ENCODE measurements at places on chromosomes 13 and 19. TPM values are rescaled to one million over a fixed set of nuclear protein-coding genes. Genes with fewer than 3 reads are reported as not detected.

DNA sequence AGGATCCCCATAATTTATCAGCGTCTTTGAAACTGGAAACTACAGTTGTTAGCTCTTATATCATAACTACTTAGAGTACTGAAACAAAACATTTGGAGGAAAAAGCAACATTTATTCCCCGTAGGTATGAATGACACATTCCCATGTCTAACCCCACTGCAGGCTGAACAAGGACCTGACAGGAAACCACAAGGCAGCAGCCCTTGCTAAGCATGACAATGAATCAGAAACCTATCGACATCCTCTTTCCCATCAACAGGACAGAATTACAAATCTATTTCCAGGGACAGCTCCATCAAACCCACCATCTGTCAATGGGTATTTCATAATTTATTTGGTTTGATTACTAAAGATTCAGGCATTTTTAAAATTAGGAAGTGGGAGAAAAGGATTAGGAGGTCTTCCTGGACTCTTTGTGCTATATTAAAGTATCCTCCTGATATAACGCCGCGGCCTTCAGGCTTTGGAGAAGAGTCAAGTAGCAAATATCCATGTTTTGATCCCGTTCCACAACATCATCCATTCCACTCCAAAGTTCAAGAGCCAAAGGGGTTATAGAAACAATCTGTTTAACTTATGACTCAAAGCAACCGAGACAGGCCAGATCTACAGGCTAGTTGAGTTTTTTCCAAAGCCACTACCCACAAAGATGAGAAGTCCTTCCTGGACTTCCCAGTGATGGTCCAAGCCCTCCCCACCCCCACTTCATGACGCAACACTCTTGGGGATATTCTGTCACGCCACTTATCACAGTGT is 51.1 kb downstream of the FAM216B start:
- H3K4me1 ChIP-seq, result no peaks in the 10 kb centered on the region
- H3K36me3 ChIP-seq, result no peaks in the 10 kb centered on the region
- no peak overlapping the region for H3K4me3 ChIP-seq
- no peak overlapping the region for H3K27ac ChIP-seq
- H3K27me3 ChIP-seq, result no peaks in the 10 kb centered on the region
- DNase-seq, result peak; percentile 2

- no peaks in the 10 kb centered on the region for H3K27me3 ChIP-seq
- no peaks in the 10 kb centered on the region for H3K4me1 ChIP-seq
- no peak overlapping the region for H3K27ac ChIP-seq
- H3K4me3 ChIP-seq, result no peak overlapping the region
- DNase-seq, result no peak
Measured at GRCh38 chr19:7655581-7655980, 13.3 kb upstream of the RETN start.

- H3K4me1 ChIP-seq, result no peaks in the 10 kb centered on the region
- no peaks in the 10 kb centered on the region for H3K36me3 ChIP-seq
- DNase-seq, result peak; percentile 15
- H3K27me3 ChIP-seq, result no peaks in the 10 kb centered on the region
- no peak overlapping the region for H3K27ac ChIP-seq
Measured at GRCh38 chr19:29247872-29248271, 34.9 kb upstream of the UQCRFS1 start.

- H3K4me3 ChIP-seq, result no peak overlapping the region
- no peaks in the 10 kb centered on the region for H3K36me3 ChIP-seq
- no peak overlapping the region for H3K27ac ChIP-seq
- H3K4me1 ChIP-seq, result no peaks in the 10 kb centered on the region
- H3K27me3 ChIP-seq, result no peaks in the 10 kb centered on the region
Measured at GRCh38 chr13:50989476-50989875, 79.9 kb downstream of the RNASEH2B start.

- H3K4me3 ChIP-seq, result no peak overlapping the region
- peak overlapping the region; percentile 52 for H3K27ac ChIP-seq
- H3K36me3 ChIP-seq, result no peaks in the 10 kb centered on the region
- no peaks in the 10 kb centered on the region for H3K27me3 ChIP-seq
- peak; percentile 80 for DNase-seq
Measured at GRCh38 chr19:13051557-13052165, 51.0 kb downstream of the LYL1 start.

- H3K27ac ChIP-seq, result no peak overlapping the region
- no peaks in the 10 kb centered on the region for H3K27me3 ChIP-seq
- no peak for DNase-seq
- no peaks in the 10 kb centered on the region for H3K4me1 ChIP-seq
- no peak overlapping the region for H3K4me3 ChIP-seq
Measured at GRCh38 chr13:105940882-105941281, 594.6 kb downstream of the EFNB2 start.

GRCh38 chr19:47998800-47999199 is 4.4 kb downstream of the ELSPBP1 start:
- H3K27me3 ChIP-seq, result no peaks in the 10 kb centered on the region
- no peaks in the 10 kb centered on the region for H3K36me3 ChIP-seq
- no peak overlapping the region for H3K27ac ChIP-seq
- H3K4me1 ChIP-seq, result no peaks in the 10 kb centered on the region

- peaks cover 2% of the 10 kb centered on the region for H3K27me3 ChIP-seq
- H3K4me3 ChIP-seq, result no peak overlapping the region
- peaks cover 1% of the 10 kb centered on the region for H3K36me3 ChIP-seq
- H3K4me1 ChIP-seq, result no peaks in the 10 kb centered on the region
Measured at GRCh38 chr13:106529415-106530170, 5.9 kb downstream of the EFNB2 start.

- no peaks in the 10 kb centered on the region for H3K36me3 ChIP-seq
- H3K27me3 ChIP-seq, result no peaks in the 10 kb centered on the region
- DNase-seq, result no peak
- H3K4me1 ChIP-seq, result no peaks in the 10 kb centered on the region
- no peak overlapping the region for H3K4me3 ChIP-seq
Measured at GRCh38 chr13:29361716-29362115, 233.8 kb downstream of the SLC7A1 start.

- H3K36me3 ChIP-seq, result no peaks in the 10 kb centered on the region
- DNase-seq, result no peak
- H3K27me3 ChIP-seq, result no peaks in the 10 kb centered on the region
- H3K4me3 ChIP-seq, result no peak overlapping the region
- H3K4me1 ChIP-seq, result peaks cover 4% of the 10 kb centered on the region
Measured at GRCh38 chr13:50805805-50806204, 37.7 kb downstream of the DLEU7 start.

DNA sequence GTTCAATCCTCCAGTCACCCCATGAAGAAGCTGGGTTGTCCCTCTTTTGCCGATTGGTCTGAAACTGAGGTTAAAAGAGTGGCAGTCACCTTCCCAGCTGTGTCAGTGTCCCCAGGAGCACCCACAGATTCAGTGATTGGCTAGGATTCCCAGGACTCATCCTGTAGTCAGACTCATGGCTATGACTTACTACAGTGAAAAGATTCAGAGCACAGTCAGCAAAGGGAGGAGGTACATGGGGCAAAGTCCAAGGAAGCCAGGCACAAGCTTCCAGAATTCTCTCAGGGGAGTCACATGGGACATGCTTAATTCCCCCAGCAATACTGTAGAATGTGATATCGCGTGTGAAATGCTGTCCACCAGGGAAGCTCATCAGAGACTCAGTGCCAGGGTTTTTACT is 14.2 kb downstream of the ZNF473 start:
- H3K4me1 ChIP-seq, result no peaks in the 10 kb centered on the region
- no peaks in the 10 kb centered on the region for H3K27me3 ChIP-seq
- no peak overlapping the region for H3K4me3 ChIP-seq

DNA sequence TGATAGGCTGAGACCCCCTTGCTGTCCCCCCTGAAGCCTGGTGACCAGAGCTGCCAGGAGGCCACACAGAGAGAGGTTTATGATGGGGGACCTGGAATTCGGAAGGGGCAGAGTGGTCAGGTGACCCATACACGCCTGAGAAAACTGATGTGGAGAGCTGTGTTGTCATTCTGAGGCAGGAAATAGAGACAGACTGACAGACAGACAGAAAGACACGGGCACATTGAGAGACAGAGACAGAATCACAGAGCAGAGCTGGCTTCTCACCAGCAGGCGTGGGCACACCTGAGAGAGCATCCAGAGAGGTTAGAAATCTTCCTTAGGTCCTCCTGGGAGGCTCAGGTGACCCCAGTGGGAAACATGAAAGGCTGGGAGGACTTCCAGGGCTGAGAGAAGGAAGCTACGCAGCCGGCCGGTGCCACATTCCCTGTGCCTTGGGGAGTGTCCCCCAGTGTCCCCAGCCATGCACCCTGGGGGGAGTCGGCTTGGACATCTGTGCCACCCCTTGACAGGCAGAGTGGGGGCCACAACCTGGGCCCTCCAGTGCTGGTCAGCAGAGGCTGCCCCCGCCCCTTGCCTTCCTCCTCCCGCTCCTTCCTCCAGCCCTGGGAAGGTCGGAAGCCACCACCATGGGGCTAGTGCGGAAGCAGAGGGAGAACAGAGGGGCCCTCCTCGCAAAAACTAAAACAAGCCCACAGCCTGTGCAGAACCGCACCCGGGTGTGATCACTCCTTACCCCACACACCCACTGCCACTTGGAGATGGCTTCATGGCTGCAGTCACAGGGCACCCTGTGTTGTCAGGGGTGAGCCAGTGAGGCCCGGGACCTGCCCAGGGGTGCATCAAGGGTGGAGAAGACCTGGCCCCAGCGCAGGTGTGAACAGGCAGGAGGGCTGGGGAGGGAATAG is 2.2 kb downstream of the FFAR1 start:
- H3K27ac ChIP-seq, result no peak overlapping the region
- no peak overlapping the region for H3K4me3 ChIP-seq
- H3K4me1 ChIP-seq, result no peaks in the 10 kb centered on the region
- H3K27me3 ChIP-seq, result peaks cover 3% of the 10 kb centered on the region

GRCh38 chr19:45456500-45456815 is 11.3 kb upstream of the FOSB start:
- H3K27ac ChIP-seq, result peak overlapping the region; percentile 83
- H3K27me3 ChIP-seq, result no peaks in the 10 kb centered on the region
- H3K4me1 ChIP-seq, result peaks cover 2% of the 10 kb centered on the region
- no peak for DNase-seq
- no peaks in the 10 kb centered on the region for H3K36me3 ChIP-seq

- H3K4me3 ChIP-seq, result no peak overlapping the region
- H3K27ac ChIP-seq, result no peak overlapping the region
- H3K36me3 ChIP-seq, result no peaks in the 10 kb centered on the region
- DNase-seq, result no peak
- no peaks in the 10 kb centered on the region for H3K4me1 ChIP-seq
- no peaks in the 10 kb centered on the region for H3K27me3 ChIP-seq
Measured at GRCh38 chr13:41680900-41681299, 223.6 kb downstream of the RGCC start.

- H3K4me3 ChIP-seq, result no peak overlapping the region
- no peaks in the 10 kb centered on the region for H3K4me1 ChIP-seq
Measured at GRCh38 chr13:43306372-43306771, 283.0 kb downstream of the DNAJC15 start.

DNA sequence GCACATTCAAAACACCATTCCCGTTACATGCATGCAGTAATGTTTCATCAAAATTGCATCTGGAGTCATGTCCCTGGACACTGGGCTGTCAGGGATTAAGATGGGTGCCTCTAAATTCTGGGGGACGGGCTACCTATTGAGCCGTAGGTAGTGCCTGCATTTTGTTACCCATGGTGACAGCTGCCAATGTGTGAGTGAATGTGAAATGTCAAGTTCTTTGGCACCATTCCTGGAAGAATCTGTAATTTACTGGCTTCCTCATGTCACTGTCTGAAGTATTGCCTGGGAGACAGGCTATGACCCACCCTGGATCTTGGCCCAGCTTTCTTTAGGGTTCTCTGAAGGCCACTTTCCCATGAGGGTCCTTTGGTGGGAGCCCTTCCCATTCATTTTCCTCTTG is 266.1 kb downstream of the TSHZ3 start:
- no peak overlapping the region for H3K27ac ChIP-seq
- no peaks in the 10 kb centered on the region for H3K36me3 ChIP-seq
- no peak for DNase-seq

DNA sequence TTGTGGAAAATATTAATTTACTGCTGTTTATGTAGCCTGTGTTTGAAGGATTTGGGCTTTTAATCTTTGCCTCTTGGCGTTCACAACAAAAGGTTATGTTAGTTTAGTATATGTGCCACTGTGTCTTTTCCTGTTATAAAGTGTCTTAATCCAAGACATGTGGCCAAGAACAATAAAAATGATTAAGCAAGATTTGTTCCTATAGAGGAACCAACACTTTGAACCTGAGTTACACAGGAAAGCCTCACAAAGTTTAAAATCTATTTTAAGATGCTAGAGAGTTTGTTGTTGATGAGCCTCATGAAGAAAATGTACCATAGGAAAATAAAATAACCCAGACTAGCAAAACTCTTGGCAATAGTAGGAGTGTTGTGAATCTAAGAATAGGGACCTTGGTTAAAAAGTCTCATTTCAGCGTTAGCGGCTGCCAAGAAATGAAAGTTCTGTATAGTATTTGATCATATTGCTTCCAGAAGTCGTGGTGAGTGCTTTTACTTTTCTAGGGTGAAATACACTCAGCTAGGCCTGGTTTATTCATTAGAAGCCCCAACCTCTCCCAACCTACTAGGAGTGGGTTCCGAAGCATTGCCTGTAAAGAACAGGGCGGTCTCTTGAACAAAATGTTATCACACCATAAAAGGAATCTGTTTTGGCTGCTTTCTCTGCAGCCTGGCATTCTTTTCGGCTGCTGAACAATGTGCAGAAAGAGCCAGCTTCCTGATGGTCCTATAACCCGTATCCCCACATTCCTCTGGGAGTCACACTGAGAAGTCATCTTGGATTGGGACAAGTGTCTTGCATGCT is 102.6 kb downstream of the LRCH1 start:
- peak overlapping the region; percentile 8 for H3K27ac ChIP-seq
- no peaks in the 10 kb centered on the region for H3K27me3 ChIP-seq
- H3K36me3 ChIP-seq, result no peaks in the 10 kb centered on the region
- H3K4me1 ChIP-seq, result peaks cover 2% of the 10 kb centered on the region

GRCh38 chr19:1289686-1290025 is 4.0 kb downstream of the EFNA2 start:
- H3K27ac ChIP-seq, result no peak overlapping the region
- DNase-seq, result no peak
- peaks cover 3% of the 10 kb centered on the region for H3K27me3 ChIP-seq

- H3K27ac ChIP-seq, result peak overlapping the region; percentile 78
- H3K27me3 ChIP-seq, result no peaks in the 10 kb centered on the region
- no peaks in the 10 kb centered on the region for H3K36me3 ChIP-seq
- DNase-seq, result no peak
Measured at GRCh38 chr19:48627865-48628314, 8.6 kb downstream of the SPHK2 start.

DNA sequence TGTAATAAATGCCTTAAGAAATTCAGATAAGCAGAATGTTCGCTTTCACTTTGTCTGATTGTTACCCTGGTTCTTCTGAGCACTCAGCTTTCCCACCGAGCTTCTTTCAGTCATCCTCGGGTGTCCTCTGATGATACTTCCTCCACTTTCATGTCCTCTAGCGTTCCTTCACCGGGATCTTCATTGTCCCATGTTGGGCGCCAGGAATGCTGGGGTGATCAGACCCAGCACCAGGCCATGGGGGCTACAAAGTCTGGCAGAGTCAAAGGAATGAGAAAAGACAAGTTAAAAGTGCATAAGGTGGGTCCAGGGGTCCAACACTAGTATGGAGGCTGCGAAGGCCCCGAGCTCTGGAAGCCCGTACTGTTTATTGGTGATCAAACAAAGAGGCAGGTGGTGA is 11.7 kb upstream of the C19orf84 start:
- no peak overlapping the region for H3K4me3 ChIP-seq
- H3K4me1 ChIP-seq, result no peaks in the 10 kb centered on the region
- no peak overlapping the region for H3K27ac ChIP-seq
- no peaks in the 10 kb centered on the region for H3K27me3 ChIP-seq
- H3K36me3 ChIP-seq, result peaks cover 6% of the 10 kb centered on the region

The PRSS57 gene
- not detected for polyA plus RNA-seq

The ITGBL1 gene
- polyA plus RNA-seq, result not detected

The GYS1 gene
- 16.2 TPM for polyA plus RNA-seq

The DIAPH3 gene
- 4.2 TPM for polyA plus RNA-seq

The ZFR2 gene
- 0.75 TPM for polyA plus RNA-seq

The NPAS1 gene
- polyA plus RNA-seq, result 0.44 TPM

The ZNF486 gene
- 10.8 TPM for polyA plus RNA-seq

The TLE2 gene
- 66.0 TPM for polyA plus RNA-seq

The GZMM gene
- polyA plus RNA-seq, result 1.6 TPM

The CPT1C gene
- not detected for polyA plus RNA-seq

The CATSPERD gene
- not detected for polyA plus RNA-seq

The DCT gene
- not detected for polyA plus RNA-seq
